ENCODE measurements at places on chromosomes 5 and 9. TPM values are rescaled to one million over a fixed set of nuclear protein-coding genes. Genes with fewer than 3 reads are reported as not detected.

- no peak overlapping the region for H3K27ac ChIP-seq
- DNase-seq, result no peak
- H3K4me3 ChIP-seq, result no peak overlapping the region
- peaks cover 38% of the 10 kb centered on the region for H3K27me3 ChIP-seq
- peaks cover 6% of the 10 kb centered on the region for H3K4me1 ChIP-seq
Observed at GRCh38 chr5:139789116-139789844, 6.3 kb upstream of the PSD2 start.

Gene TNFSF8
- total RNA-seq, result 34.5 TPM

GRCh38 chr9:105065098-105066088, 137.4 kb upstream of the ABCA1 start:
- H3K4me1 ChIP-seq, result peaks cover 8% of the 10 kb centered on the region
- no peak overlapping the region for H3K4me3 ChIP-seq
- H3K36me3 ChIP-seq, result no peaks in the 10 kb centered on the region
- H3K27ac ChIP-seq, result no peak overlapping the region
- H3K27me3 ChIP-seq, result no peaks in the 10 kb centered on the region

DNA sequence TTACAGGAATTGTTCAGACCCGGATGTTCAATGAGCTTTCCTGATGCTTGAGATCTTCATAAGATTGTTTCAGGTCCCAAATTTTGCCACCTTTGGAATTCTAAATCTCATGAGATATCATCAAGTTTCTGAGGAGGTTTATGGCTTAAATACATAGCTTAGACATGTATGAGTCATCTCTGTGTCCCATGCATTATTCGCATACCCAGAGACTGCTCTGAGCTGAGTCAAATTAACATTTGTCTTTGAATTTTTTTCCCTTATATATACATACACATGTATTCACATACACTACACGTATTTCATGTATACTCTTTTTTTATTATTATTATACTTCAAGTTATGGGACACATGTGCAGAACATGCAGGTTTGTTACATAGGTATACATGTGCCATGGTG, 744.6 kb downstream of the BRINP1 start:
- H3K27ac ChIP-seq, result no peak overlapping the region
- H3K4me1 ChIP-seq, result no peaks in the 10 kb centered on the region
- H3K36me3 ChIP-seq, result no peaks in the 10 kb centered on the region
- H3K27me3 ChIP-seq, result no peaks in the 10 kb centered on the region
- DNase-seq, result no peak

Gene ADAMTSL2
- total RNA-seq, result not detected

Gene SPINK4
- total RNA-seq, result not detected

- no peak overlapping the region for H3K27ac ChIP-seq
- no peak for DNase-seq
- no peaks in the 10 kb centered on the region for H3K27me3 ChIP-seq
- H3K4me1 ChIP-seq, result peaks cover 22% of the 10 kb centered on the region
- no peak overlapping the region for H3K4me3 ChIP-seq
Observed at GRCh38 chr5:95780597-95780996, 41.9 kb downstream of the GLRX start.

GRCh38 chr5:137344723-137345322, 154.3 kb downstream of the SPOCK1 start:
- no peak overlapping the region for H3K4me3 ChIP-seq
- H3K27me3 ChIP-seq, result no peaks in the 10 kb centered on the region
